Activated naive CD4-positive, alpha-beta T cell (primary cell): ENCODE measurements at places on chromosomes 11 and 22.

GRCh38 chr11:10287140-10287539, 6.9 kb downstream of the SBF2 start:
- DNase-seq = no peak

DNA sequence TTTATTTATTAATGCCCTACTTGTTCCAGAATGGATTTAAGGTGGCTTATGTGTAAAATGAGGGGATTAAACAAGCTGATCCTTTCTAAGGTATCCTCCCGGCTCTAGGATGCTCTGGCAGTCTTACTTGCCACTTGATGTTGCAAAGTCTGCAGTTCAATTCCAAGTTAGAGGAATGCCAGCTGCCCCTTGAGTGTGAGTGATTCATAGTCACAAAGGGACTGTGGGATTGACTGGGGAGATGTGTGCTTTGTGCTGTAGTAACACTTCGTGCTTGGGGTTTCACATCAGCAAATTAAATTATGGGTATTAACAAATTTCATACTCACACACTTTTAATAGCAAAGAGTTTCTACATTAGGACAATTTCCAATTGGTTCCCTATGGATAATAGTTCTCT, 550.8 kb upstream of the CADM1 start:
- no peak for DNase-seq

DNA sequence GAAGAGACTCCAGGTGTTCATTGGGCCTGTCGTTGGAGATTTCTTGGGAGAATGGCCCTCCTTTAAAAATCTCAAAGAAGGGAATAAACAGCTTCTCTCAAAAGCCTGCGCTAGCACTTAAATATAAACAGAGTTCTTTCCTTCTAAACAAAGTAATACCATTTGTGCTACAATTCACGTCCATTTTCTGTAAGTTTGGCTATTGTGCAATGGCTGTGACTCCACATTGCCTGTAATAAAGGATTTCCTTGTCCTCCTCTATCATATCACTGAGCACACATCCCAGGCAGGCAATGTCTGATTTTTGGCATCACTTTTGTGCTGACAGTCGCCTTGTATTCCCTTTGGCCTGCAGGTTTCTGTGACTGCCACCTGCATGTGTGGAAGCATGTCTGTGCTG, 4.9 kb upstream of the ADAMTS8 start:
- no peak for DNase-seq

GRCh38 chr22:35756722-35757121, 39.0 kb downstream of the APOL5 start:
- DNase-seq = no peak

DNA sequence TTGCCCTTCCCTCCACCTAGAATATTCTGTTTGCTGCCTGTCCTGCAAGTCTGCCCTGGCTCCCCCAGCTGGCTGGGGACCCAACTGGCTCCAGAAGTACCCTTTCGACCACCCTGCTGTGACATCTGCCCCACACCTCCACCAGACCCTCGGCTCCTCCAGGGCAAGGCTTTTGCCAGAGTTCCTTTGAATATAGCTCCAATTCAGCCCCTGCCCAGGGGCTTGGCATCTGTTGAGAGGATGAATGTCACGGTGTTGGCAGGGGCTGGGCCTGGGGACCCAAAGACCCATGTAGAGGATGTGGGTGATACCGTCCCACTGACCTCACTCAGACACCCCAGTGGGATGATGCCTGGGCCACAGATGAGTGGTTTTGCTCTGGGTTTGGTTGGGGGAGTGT, 4.0 kb downstream of the NLRP6 start:
- no peak for DNase-seq

GRCh38 chr11:117794772-117795629, 2.0 kb downstream of the DSCAML1 start:
- no peak for DNase-seq

DNA sequence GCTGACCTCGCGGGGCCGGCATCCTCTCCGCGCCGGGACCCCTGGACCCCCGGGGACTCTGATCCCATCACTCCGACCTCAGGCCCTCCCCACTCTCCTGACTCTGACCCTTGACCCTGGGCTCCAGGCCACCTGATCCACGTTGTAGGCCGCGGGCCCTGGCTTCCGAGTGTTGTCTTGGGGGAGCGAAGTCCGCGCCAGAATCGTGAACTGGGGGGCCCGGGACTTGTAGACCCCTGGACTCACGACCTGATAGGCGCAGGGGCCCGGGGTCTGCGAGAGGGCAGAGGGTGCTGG, 716 bp upstream of the TYMP start:
- DNase-seq = no peak

GRCh38 chr11:35809561-35809960, 134.3 kb upstream of the LDLRAD3 start:
- DNase-seq = no peak

- no peak for DNase-seq
These were observed 1.4 kb downstream of the RIN1 start for GRCh38 chr11:66334605-66335442.

DNA sequence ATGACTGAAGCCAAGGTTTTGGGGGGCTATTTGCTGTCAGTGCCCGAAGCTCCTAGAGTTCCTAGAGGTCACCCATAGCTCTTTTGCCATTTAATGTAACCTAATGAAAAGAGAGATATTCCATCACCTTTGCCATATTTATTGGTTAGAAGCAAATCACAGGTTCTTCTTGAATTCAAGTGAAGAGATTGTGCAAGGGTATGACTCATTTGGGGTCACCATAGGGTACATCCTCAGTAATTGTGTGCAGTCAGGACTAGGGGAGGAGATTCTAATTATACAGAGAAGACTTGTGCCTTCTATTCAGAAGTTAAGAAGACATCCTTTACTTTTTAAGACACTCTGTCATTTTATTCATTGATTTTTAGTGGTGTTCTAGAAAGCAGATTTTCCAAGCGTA, 6.9 kb upstream of the PRAME start:
- DNase-seq = no peak

DNA sequence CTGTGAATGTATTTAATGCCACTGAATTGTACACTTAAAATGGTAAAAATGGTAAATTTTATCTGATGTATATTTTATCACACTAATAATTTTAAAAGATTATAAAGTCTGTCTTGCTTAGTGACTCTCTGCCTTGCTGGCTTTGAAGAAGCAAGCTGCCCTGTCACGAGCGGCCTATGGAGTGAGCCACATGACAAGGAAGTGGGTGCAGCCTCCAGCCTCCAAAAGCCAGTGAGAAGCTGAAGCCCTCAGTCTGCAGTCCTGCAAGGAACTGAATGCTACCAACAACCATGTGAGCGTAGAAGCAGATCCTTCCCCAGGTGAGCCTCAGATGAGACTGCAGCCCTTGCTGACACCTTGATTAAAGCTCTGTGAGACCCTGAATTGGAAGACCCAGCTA, 20.0 kb downstream of the C11orf24 start:
- no peak for DNase-seq

- DNase-seq = peak; percentile 20
These were observed 5.5 kb upstream of the NEAT1 start for GRCh38 chr11:65416841-65417701.

DNA sequence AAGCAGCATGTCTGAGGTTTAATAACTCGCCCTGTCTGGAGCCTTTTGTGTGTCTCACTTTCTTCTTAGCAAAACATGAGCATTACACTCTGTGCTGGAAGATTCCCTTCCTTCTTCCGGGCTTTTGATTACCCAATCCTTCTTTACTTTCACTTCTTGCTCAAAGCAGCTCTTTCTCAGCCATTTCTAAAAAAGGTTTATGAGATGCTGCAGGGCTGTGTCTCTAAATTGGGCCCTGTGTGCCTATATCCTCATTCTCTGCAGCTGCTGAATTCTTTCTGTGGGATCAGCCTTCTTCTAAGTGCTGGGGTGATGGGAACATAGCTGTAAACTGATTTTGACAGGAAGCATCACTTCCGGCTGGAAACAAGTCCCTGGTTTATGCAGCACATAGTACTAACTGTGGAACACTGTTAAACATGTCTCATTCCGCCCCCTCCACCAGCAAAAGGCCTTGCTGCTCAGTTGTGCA, 71.8 kb downstream of the PIWIL4 start:
- no peak for DNase-seq

- no peak for DNase-seq
These were observed 159.4 kb downstream of the BUD13 start for GRCh38 chr11:116613206-116613875.

DNA sequence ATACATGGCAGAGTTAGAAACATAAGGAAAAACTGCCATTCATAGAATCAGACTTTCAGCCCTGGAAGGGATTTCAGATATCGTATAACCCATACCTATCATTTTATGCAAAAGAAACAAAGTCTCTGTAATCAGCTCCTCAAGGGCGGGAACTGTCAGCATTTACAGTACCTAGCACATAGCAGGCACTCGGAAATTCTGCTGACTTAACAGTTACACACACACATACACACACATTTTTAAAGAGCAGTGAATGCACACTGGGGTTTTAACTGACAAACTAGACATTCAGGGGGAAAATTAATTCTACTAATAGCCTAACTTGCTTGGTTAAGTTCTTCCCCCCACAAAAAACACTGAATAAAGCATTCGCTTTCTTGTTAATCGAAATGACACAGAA, 8.7 kb downstream of the GNG3 start:
- DNase-seq = no peak

DNA sequence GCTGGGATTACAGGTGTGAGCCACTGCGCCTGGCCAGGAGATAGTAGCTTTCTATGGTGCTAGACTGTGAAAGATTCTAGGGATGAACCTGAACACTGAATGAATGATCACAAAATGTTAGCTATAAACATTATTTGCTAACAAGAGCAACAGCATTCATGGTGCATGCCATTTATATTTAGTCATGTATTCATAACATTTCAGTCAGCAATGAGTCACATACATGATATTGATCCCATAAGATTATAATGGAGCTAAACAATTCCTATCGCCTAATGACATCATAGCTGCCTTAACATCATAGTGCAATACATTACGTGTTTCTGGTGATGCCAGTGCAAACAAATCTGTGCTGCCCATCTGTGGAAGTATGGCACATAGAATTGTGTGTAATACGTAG, 164.1 kb downstream of the ARHGAP42 start:
- DNase-seq = no peak

DNA sequence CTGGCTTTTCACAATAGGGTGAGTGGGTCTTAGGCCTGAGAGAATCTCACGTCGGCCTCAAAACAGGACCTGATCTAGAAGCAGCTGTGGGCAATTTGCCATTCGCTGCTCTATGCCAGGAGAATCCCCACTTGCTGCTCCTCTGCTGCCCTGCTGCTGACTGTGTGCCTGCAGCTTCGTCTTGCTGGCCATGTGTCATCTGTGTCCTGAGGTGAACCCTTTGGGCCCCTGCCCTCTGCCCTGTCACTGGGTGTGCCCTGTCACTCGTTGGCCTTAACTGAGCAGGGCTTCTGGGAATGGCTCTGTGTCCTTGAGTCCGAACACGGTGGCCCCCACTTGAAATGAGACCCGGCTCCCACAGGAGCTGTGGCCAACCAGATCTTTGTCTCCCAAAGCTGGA, 6.2 kb downstream of the NAA40 start:
- DNase-seq = no peak

DNA sequence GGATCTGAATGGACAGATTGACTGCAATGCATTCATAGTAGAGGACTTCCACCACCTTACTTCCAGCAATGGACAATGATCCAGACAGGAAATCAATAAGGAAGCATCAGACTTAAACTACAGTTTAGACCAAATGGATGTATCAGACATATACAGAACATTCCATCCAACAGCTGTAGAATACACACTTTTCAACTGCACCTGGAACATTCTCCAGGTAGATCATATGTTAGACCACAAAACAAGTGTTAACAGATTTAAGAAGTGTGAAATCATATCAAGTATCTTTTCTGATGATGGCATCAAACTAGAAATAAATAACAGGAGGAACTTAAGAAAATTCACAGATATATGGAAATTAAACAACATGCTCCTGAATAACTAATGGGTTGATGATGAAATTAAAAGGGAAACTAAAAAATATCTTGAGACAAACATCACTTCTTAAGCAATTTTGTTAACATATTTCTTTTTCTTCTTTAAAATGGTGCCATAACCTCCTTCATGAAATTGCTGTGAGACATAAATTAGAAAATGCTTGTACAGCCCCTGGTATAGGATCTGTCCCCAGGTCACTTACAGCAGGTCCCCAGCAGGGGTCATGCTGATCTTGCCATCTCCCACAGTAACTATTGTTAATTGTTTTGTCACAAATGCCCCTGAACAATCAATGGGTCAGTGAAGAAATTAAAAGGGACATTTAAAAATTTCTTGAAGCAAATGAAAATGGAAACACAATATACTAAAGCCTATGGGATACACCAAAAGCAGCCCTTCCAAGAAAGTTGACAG, 100.0 kb upstream of the OR4B1 start:
- no peak for DNase-seq
